ENCODE measurements at places on chromosomes 16 and 17. TPM values are rescaled to one million over a fixed set of nuclear protein-coding genes. Genes with fewer than 3 reads are reported as not detected.

The SLFN13 gene
- polyA plus RNA-seq, result 25.3 TPM

The TBC1D3G gene
- polyA plus RNA-seq, result not detected

The LGALS9B gene
- polyA plus RNA-seq, result 0.10 TPM

The POLR2A gene
- polyA plus RNA-seq, result 109 TPM

The TSNAXIP1 gene
- polyA plus RNA-seq, result 7.1 TPM

The SCGB1C2 gene
- polyA plus RNA-seq, result not detected

The GAST gene
- polyA plus RNA-seq, result not detected

The CCL1 gene
- polyA plus RNA-seq, result not detected

The ABCC6 gene
- 20.1 TPM for polyA plus RNA-seq

The SLC5A10 gene
- polyA plus RNA-seq, result 0.60 TPM
